Glutamatergic neuron (in vitro differentiated cells): ENCODE measurements at places on chromosomes 11 and 22.
A peak's percentile ranks its signal among the peaks of the same experiment; 100 is the strongest.

DNA sequence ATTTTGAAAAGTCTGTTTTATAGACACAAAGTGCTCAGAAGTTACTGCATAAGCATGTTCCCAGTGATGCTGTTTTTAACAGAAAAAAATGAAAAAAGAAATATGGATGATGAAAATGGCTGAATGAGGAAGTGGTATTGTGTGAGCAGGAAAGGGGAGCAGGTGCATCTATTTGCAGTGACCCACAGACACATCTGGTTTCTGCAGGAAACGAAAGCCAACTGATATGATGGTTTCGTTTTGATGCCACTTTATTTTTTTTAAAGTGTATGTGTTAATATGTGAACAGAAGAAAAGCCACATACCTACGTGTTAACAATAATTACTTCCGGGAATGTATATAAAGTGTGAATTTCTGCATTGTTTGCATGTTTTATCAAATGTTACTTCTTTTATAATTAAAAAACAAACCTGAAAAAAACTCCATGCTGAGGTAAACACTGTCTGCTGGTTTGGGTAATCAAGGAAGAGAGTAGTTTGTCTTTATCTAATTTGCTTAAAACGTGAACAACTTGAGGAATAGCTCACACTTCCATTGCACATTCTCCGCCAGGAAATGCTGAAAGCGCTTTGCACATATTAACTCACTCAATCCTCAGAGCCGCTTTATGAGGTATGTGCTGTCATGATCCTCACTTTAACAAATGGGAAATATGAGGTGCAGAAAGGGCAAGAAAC lies 1335.9 kb downstream of the TBC1D22A start:
- no peak for DNase-seq

DNA sequence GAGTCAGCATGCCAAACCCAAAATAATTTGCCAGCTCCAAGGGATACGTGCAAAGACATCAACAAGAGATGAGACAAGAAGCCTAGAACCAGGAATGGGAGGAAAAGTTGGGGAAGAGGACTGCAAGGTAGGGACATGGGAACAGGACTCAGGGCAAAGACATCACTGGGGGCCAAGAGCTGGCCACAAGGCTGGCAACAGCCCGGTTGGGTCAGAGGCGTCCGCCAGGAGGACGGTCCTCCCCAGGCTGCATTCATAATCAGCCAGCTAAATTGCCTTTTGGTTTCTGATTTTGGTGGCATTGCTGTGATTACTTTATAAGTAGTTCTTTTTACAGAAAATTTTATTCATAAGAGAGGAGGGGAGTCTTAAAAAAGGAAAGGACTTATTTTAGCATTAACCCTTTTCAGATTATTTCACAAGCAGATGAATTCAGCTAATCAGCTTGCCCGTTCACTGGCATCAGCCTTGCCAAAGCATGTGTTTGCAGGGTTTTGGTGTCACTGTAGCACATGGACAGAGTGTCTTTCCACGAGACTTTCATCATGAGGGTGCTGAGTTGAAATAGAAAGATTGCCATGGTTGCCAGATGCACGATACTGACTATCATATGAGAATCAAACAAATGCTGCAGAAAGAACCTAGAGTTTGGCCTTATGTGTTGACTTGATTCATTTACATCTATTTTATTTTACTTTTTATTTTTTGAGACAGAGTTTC lies 23.2 kb upstream of the NAV2 start:
- no peak for DNase-seq

DNA sequence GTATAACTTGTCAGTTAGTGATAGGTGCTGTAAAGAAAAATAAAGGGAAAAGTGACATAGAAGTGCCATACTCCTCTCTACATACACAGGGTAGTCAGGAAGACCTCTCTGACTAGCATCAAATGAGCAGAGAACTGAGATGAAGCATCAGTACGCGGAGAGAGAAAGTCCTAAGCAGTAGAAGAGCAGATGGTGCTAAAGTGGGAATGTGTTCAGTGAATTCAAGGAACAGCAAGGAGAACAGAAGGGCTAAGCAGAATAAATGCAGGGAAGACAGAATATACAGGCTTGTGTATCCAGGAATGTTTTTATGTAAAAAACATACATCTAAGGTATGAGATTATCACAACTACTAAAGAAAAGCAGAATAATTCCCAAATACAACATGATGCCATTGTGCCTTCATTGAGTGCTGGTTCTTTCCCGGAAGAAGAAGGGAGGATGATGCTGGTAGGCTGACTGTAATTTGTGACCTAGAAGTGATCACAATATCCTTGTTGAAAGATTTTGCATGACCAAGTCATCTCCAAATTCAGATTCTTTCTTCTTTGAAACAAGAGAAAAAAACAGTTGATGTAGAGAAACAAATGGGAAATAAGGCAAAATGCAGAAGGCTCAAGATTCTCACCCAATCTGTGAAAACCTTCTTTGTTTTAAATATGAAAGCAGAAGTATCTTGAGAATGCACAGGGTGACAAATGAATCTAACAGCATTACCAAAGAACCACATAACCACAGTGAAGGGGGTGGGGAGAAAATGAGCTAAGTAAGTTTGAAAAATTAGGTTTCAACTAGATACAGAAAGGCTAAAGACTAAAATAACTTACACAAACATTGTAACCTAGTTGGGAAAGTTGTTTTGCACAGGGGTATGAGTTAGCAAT lies 20.5 kb downstream of the MRE11 start:
- DNase-seq = no peak

DNA sequence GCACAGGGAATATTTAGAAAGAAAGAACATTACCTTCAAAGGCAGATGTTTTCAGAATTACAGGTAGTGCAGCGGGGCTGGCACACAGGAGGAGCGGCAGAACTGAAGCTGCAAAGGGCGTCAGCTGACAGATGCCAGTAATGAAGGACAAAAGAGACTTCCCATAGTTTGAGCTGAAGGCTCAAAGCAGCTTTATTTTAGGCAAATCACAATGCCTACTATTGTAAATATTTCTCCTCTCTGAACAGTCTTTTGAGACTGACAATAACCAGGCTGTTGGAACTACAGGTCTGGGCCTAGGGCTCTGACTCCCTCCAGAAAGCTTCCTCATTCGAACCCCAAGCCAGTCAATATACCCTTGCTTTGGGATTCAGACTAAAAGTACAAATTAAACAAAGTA lies 256.9 kb upstream of the NARS2 start:
- no peak for DNase-seq

- DNase-seq = no peak
Observed at GRCh38 chr22:24992946-24993345, 40.4 kb downstream of the KIAA1671 start.

- DNase-seq = peak; percentile 42
Observed at GRCh38 chr22:25365491-25366261, 146.2 kb downstream of the CRYBB2 start.

- DNase-seq = no peak
Observed at GRCh38 chr11:106399076-106399511, 321.6 kb downstream of the AASDHPPT start.

GRCh38 chr11:9783986-9784385 lies 120.1 kb downstream of the SWAP70 start:
- no peak for DNase-seq

GRCh38 chr11:36019722-36020121 lies 75.9 kb downstream of the LDLRAD3 start:
- DNase-seq = no peak

GRCh38 chr22:38075961-38076360 lies 8.0 kb downstream of the SLC16A8 start:
- DNase-seq = no peak

DNA sequence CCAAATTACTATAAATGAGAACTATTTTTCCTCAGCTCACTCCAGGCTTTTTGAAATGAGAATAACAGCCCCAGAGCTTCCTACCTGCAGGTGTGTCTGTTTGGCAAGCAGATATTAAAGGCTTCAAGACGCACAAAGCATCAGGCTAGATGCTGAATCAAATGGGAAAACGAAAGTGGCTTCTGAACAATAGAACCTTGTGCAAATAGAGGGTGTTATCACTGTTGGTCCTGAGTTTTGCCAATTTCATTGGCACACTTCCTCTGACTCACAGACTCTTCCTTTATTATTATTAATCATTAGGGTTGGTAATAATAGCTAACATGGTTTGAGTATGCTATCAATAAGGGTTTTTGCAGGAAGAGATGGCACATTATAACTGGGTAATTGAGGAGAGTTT lies 13.4 kb downstream of the SYT13 start:
- DNase-seq = no peak

- no peak for DNase-seq
Observed at GRCh38 chr11:28631148-28631547, 523.0 kb downstream of the METTL15 start.

DNA sequence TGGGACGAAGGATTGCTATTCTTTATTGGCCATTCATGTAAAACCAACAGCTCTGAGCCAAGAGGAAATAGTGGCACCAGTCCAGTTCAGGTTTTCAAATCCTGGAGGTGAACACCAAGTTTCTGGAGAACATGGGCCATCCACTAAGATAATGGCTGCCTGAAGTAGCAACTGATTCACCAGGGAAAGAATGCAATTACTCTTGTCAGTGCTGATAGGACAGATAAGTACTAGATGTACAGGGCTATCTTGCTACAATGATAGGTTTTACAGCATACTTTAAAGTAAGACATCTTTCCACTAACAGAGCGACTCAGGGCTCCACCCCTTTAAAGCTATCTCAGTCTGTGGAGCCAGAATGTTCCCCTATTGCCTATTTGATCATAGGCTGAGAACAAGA lies 36.8 kb upstream of the APOA1 start:
- no peak for DNase-seq

GRCh38 chr11:84924154-84924692 lies 702.9 kb downstream of the DLG2 start:
- no peak for DNase-seq

- DNase-seq = no peak
Observed at GRCh38 chr11:766106-766935, 11.0 kb downstream of the GATD1 start.

GRCh38 chr11:27201454-27202302 lies 161.1 kb downstream of the BBOX1 start:
- DNase-seq = no peak

GRCh38 chr11:27618281-27618915 lies 81.9 kb downstream of the BDNF start:
- no peak for DNase-seq

DNA sequence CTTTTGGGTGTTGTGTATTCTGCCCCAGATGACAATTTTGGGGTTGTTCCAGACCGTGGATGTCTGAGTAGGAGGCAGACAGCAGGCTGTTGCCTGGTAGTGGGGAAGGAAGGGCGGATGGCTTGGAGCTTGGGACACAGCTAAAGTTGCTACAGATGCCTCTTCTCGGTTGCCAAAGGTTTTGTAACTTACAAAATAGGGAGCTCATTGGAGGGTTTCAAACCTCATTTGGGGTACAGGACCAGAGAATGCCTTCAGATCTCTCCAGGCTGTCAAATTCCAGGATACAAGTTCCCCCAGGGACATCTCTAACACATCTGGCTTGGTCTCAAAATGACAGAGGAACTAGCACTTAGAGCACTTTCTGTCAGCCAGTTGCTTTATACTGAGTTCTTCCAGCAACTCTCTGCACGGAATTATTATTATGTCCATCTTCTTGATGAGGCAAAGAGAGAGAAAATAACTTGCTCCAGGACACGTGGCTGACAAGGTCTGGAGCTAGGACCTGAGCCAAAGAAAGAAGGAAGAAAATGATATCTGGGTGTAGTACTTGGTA lies 56.0 kb downstream of the SLC1A2 start:
- no peak for DNase-seq

DNA sequence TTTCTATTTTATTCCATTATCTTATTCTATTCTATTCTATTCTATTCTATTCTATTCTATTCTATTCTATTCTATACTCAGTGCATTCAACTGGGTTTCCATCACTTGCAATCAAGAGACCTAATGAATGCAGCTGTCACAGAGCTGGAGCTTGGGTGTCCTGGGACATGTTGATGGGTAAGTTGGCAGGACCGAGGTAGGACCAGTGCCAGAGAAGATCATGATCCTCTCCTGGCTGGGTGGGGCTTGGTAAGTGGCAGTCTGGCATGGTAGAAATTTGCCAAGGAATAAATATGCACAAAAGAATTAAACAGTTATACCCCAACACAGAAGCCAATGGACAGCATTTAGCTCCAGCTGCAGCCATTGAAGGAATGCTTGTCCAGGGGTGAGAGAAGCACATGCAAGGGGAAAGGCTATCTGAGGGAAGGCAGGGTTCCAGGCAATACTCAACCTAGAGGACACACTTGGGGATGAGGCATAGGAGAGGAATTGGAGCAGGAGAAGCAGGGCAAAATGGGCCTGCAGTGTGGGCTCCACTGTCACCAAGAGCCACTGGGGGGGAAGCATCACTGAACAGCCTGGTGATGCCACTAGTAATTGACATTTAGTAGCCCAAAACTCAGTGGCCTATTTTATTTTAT lies 97.0 kb upstream of the CD82 start:
- no peak for DNase-seq

DNA sequence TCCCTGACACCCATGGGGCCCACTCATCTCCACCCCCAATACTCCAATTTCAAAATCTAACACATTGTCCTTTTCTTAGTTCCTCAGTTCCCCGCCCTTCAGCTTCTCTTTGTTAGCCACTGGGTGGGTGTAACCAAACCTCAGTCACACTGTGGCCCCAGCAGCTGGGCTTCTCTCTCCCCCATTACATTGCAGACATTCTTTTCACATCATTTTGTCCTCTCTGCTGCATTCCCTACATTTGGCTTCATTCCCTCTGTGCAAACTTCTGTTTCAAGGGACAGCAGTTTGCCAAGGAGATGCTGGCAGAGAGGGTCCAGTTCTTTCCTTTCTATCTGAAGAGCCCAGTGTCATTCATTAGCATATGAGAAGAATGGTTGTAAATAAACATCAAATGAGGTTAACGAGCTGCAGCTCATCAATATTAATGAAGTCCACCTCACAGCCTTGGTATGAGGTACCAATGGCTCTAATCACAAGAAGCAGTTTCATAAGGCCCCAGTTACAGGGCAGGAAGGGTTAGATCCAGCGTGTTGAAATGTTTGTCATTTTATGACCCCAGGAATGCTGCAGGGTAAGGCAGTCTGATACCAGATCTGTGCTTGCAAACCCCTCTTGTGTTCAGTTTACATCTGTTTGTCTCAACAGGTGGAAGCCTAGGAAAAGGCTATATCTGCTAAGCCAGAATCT lies 72.3 kb downstream of the ARFGAP2 start:
- no peak for DNase-seq

DNA sequence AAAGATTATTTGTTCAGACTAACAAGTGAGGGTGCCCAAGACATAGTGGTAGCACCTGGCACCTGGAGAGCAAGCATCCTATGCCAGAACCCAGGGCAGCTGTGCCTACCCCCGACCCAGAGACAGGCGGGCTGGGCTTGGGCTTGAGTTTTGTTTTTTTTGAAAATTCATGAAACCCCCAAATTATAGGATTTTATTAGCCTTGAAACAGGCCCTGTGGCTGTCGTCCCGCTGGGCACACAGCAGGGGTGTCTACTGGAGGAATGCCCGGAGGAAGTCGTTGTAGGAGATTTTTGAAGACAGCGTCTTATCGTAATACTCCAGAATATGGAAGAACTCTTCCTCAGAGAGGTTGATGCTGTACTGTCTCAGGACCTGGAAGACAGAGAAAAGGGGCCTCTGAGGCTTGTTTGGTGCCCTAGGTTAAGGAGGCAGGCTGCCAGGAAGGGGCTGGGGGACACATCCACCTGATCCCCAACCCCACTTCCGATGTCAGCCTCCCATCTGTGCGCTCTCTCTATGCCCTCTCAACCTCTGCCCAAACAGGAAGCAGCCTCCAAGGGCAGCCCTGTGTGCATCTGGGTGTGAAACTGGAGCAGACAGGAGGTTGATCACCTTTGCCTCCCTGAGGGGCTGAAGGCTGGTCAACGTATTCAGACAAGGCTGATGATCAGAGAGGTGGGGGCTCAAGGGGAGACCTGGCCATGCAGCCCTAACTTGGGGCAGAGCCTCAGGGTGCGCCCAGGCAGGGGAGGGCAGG lies 117.0 kb downstream of the MPPED1 start:
- no peak for DNase-seq

GRCh38 chr11:12862696-12863469 lies 146.2 kb upstream of the RASSF10 start:
- peak; percentile 53 for DNase-seq
